ENCODE measurements at places on chromosomes 5 and 9.

GRCh38 chr5:174008922-174009321 is 20.0 kb downstream of the C5orf47 start:
- DNase-seq = no peak

GRCh38 chr5:136012041-136012804 is 16.6 kb upstream of the TGFBI start:
- DNase-seq = no peak

GRCh38 chr9:20552874-20553557 is 69.3 kb downstream of the MLLT3 start:
- no peak for DNase-seq

DNA sequence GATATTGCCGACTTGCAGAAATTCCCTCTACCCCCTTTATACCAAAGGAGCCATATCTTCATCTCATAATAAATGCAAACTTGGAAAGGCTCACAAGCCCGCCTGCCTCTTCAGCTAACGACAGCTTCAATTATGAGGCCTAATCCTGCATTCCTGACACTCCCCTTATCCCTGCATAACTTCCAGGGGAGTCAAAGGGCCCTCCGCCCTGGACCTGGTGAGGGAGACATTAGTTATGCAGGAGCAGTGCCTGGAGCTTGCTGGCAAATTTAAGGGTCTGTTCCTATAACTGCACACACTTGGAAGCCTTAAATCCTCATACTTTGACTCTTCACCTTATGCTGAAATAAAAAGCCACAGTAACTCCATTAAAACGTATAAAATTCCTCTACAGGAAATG is 617.9 kb downstream of the BNC2 start:
- no peak for DNase-seq

- DNase-seq = no peak
Measured at GRCh38 chr9:38233343-38233742, 159.2 kb upstream of the ALDH1B1 start.

DNA sequence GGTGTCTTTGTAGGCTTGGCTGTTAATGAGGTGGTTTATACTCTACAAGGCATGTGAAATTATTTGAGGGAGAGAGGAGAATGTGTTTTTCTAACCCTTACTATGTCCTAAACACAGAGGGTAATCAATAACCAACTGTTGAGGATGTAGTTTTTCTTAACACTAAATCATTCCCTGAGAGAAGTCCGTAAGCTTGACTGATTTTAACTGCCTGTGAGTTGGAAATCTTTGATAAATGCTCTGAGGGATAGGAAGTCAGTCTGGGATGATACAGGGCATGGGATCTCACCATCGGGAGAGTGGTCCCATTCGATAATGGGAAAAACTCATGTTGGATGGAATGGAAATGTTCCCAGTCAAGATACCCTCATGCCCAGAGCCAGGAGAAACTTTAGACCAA is 249.6 kb downstream of the PDZD2 start:
- DNase-seq = no peak
